ENCODE measurements at places on chromosomes 11 and 22. TPM values are rescaled to one million over a fixed set of nuclear protein-coding genes. Genes with fewer than 3 reads are reported as not detected.

- DNase-seq: peak; percentile 50
Observed at GRCh38 chr11:63763496-63764339, 4.9 kb downstream of the ZFTA start.

DNA sequence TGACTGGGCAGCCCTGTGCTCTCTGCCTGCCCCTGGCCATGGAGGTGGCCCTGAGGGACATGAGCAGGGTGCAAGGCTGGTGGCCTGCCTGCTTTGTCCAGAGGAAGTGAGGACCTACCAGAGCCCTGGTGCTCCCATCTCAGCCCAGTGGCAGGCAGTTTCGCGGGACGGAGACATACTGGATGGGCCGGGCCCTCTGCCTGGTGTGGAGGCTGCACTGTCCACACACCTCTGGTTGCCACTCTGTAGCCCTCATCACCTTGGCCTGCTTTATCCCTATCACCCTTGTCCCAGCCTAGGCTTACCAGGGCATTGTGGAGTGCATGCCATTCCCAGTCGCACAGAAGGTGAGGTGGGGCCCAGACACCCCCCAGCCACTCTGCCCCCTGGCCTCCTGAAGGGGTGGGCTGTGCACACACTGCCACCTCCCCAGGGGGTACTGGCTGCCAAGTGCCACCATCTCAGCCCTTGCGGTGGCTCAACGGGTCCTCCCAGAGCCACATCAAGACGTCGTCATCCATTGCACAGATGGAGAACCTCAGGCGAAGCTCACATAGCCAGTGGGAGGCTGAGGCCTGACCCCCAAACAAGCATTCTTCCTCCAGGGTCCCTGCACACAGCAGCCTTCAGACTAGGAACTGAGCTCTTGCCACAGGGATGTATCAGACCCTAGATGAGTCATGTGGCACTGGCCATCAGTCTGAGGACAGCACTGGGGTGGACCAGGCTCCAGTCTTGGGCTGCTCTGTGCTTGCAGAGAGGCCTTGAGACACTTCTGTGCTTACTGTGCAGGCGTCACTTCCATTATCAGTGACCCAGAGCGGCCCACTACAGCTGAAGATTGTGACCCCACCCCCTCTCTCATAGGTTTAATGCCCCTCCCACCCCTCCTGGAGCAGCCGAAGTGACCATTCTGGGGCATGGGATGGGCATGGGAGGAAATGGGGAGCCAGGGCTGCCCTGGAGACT is 176.1 kb downstream of the IGLL1 start:
- no peak for DNase-seq

DNA sequence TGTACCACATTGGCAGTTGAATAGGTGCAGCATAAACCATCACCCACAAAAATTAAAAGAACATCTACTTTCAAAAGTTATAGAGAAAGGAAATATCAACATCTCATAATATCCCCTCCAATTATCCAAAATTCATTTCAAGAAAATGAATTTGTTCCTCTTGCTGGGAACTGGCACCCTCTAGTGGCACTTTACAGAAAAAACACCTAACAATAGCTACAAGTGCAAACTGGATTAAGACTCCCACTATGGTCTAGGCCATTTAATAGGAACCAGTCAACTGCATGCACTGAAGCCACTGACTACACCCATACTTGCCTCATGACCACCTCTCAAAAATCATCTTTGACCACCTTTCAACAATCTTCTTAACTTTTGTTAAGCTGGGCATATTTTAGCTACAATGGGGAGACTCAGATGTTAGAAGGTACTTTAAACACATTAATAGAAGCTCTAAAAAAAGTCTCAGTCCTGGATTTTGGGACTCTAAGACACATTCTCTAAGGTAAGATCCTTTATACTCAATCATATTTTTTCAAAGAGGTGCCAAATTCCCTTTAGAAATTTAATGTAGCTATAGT is 17.3 kb downstream of the TRAF6 start:
- no peak for DNase-seq

GRCh38 chr11:119476038-119476437 is 53.1 kb upstream of the THY1 start:
- DNase-seq: no peak

Gene PNPLA5
- total RNA-seq: under 0.01 TPM

Gene PRODH
- 0.82 TPM for total RNA-seq

- no peak for DNase-seq
Observed at GRCh38 chr11:114848027-114848426, 169.7 kb downstream of the NXPE2 start.

Gene TMPRSS5
- 0.41 TPM for total RNA-seq

GRCh38 chr11:24661331-24661730 is 164.5 kb downstream of the LUZP2 start:
- DNase-seq: no peak

Gene RAG1
- total RNA-seq: 0.41 TPM

- DNase-seq: no peak
Observed at GRCh38 chr11:105211806-105212554, 72.4 kb upstream of the CARD18 start.

Gene CRYBA4
- total RNA-seq: not detected

DNA sequence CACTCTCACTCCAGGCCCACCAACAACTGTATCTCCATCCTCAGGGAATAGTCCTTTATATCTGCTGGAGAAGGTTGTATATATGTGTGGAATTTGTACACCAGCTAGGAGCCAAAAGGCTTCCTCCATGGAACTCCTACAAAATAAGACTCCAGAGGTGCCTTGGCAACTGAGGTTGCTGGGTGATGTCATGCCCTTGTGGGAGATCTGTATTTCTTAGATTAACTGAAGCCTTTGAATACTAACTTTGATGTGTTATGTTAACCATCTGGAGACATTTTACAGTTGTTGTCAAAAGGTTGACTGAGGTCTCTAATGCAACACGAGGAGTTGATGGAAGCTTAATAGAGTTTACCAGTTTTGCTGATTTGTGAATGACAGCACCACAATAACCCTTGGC is 139.5 kb upstream of the TTC12 start:
- DNase-seq: no peak

DNA sequence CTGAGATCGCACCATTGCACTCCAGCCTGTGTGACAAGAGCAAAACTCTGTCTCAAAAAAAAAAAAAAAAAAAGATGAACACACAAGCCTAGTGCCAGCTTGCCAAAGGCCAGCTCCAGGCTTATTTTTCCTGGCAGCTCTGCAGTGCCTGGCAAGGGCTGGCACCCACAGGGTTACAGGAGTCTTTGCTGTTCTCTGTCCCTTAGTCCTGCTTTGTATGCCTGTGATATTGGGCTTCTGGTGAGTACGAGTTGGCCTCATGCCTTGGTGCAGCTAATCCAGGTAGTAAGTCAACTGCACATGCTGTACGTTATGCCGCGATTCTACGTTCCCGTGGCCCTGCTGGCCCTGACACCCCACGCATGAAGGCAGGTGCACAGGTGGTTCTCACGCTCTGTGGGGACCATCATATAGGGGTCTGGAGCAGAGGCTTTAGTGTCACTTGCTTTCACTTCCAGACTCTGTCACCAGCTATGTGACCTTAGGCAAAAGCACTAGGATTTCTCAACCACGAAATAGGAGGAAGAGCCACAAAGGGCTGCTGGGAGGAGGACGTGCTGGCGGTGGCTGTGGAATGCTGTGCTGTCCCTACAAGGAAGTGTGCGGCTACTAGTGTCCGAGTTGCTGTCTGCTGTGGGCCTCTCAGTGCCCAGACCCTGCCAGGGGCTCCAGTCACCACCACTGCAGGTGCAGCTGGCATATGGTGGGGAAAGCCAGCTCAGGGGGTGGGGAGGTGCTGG is 21.4 kb upstream of the RASL10A start:
- DNase-seq: no peak

GRCh38 chr11:33657757-33658156 is 42.9 kb downstream of the C11orf91 start:
- DNase-seq: no peak

Gene OR52D1
- total RNA-seq: not detected

- no peak for DNase-seq
Observed at GRCh38 chr11:101862391-101863233, 52.2 kb upstream of the CEP126 start.

DNA sequence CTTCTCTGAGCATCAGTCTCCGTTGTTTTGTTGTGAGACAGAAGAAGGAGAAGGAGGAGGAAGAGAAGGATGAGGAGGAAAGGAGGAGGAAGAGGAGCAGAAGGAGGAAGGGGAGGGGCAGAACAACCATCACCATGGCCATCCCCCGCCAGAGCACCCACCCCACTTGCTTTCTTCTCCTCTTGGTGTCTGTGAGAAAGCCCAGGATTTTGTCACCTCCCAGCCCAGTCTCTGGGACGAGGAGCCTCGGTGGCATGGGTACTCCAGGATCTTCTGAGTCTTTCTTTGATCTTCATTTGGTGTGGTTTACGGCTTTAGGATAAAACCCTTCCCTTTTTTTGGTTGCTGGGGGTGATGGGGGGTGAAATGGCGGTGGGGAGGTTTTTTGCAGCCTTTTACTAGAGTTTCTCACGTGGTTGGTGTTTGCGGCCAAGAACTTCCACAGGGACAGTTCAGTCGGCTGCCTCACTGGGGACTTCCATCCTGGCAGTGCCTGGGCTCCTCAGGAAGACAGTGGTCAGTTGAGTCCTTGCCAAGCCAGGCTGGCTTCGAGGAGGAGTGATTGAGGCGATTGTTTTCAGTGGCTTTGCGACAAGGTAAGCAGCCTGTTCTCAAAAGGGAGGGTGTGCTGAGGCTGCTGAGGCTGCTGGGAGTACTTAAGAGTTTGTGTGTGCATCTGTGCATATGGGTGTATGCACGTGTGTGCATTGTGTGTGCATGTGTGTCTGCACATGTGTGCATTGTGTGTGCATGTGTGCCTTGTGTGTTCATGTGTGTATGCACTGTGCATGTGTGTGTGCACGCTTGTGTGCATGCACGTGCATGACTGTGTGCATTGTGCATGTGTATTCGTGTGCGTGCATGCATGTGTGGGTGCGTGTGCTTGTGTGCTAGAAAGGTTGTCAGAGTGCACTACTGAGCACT is 567.5 kb downstream of the TBC1D22A start:
- no peak for DNase-seq

Gene OR51E2
- total RNA-seq: under 0.01 TPM
